ENCODE measurements at places on chromosomes 1 and 21. TPM values are rescaled to one million over a fixed set of nuclear protein-coding genes. Genes with fewer than 3 reads are reported as not detected.

- DNase-seq, result no peak
Measured at GRCh38 chr1:25140073-25140797, 92.1 kb downstream of the SYF2 start.

GRCh38 chr1:205706601-205707502 lies 26.5 kb upstream of the SLC45A3 start:
- DNase-seq, result no peak

DNA sequence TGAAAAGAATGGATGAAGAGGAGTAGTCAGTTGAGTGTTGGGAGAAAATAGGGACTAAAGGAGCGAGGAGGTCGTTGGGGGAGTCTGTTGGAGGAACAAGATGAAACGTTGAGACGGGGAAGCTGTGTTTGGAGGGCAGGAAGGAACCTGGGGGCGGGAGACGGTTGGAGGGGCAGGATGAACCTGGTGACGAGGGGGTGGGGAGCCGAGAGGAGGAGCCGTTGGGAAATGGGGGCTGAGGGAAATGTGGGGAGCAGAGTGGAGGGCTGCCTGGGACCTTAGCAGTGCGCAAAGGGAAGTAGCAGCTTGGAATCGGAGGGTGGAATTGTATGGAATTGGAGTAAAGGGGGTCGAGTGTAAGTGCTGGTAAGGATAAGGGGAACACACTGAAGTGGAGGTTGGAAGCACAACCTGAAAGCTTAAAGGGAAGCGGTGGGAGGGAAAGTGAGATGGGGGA lies 630 bp downstream of the MTF2 start:
- peak; percentile 43 for DNase-seq

DNA sequence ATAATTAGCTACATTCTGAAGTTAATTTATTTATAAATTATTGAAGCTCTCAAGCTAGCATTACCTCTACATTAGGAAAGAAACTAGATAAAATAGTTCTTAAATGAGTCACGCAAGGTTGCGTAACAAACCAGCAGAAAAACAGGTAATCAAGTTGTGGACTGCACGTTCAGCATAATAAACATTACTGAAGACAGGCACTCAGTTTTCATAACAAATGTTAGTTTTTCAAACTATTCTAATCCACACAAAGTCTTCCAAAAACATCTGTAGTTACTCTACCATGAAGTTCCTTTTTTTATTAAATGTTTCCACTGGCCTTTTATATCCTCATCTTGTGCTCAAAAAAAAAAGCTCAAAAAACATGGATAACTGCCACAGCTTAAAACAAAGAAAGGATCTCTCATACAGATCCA lies 1.3 kb downstream of the TOR1AIP2 start:
- DNase-seq, result no peak

GRCh38 chr21:16280686-16281091 lies 550.9 kb downstream of the USP25 start:
- DNase-seq, result no peak

DNA sequence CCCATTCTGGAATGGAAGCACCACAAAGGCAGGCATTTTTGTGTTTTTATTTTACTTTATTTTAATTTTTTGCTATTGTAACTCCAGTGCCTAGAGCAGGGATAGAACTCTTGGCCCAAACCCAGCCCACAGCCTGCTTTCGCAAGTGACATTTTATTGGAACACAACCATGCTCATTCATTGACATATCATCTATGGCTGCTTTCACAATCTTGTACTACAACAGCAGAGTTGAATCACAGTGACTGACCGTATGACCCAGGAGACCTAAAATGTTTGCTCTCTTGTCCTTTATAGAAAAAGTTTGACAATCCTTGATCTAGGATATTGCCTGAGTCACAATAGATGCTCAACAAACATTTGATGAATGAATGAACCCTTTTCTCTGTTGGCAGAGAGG lies 83.9 kb upstream of the ATP1A1 start:
- no peak for DNase-seq

DNA sequence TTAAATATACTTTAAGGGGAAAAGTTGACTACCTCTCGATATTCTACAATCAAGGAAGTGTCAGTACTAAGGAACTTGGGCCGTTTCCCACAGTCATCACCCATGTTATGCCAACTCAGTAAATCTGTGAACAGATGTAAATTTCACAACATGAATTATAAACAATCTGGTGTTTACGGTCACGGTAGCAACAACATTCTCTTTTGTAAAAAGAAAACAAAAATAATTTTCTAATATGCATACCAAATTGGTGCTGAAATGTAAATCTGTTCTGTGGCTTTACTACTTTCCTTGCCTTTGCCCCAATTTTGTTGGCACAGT lies 1.2 kb downstream of the SH3GLB1 start:
- DNase-seq, result no peak

DNA sequence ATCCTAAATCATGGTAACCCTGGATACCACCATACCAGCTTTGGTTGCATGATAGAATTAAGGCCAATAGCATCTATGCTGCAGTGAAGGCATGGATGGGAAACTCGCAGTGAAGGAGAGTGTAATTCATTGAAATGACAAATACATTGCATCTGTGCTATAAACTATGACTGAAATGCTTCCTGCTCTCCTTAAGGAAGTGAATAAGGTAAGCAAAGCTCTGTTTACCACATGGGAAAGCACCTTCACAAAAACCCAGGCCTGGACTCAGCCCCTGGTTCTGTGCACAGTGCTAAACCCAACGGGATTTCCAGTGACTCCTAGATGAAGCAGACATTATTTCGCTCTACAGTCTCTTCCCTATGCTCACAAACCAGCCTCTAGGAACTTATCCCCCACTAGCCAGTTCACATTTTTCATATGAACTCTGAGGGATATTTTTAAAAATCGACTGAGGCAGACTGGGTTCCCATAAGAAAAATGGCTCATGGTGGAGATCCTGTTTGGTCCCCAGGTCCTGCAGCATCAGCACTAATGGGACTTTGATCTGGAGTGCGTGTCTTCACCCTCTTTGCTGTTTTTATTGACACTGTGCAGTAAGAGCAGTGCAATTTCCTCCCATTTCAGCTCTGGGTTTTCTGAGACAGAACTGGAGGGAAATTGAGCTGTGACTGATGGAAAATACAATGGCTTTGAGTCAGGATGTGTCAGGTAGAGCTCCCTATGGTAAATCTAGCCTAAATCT lies 362.7 kb downstream of the SIPA1L2 start:
- DNase-seq, result no peak

- no peak for DNase-seq
Measured at GRCh38 chr1:207032528-207033017, at the start of gene C1orf116. TSS of gene C1orf116 (minus strand) at chr1:207032756. CDS start at chr1:207027598, 5,158 bp downstream.

GRCh38 chr1:160291248-160292220 lies 6.6 kb upstream of the PEX19 start:
- DNase-seq, result peak; percentile 51

- DNase-seq, result no peak
Measured at GRCh38 chr1:25654109-25654660, 37.6 kb downstream of the MAN1C1 start.

GRCh38 chr1:59178339-59179187 lies 118.3 kb upstream of the FGGY start:
- DNase-seq, result no peak

DNA sequence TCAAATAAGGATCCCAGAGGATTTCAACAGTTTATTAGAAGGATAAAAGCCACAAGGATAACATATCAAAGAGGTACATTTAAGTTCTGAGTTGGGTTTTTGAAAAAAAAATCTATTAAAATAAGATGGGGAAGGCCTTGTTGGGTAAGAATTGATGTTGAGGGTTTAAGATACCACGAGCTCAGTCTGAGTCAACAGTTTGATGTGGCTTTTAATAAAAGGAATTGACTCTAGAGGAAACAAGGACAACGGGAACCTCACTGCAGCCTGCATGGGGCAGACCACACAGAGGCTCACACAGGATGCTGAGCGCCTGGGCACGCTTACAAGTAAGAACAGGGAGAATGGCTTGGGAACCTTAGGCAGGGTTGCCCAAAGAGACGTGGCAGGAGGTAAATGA lies 107.5 kb downstream of the TIAM1 start:
- peak; percentile 42 for DNase-seq

- DNase-seq, result peak; percentile 92
Measured at GRCh38 chr1:203289281-203289981, 15.9 kb upstream of the BTG2 start.

DNA sequence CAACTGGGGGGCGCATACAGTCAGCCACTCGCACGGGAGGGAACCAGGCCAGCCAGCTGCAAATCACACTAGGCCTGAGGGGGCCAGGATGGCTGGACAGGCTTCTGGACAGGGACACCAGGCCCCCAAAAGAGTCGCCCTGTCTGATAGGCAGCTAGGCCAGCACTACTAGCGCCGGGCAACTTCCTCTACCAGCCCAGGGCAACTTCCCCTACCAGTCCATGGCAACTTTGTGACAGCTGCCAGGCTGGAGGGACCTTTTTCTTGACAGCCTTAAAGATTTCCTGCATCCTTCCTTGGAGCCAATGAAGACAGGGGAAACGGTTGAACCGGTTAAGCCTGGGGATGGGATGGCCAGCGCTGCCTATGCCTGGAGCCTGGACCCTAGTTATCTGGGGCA lies 5.1 kb downstream of the IFFO2 start:
- peak; percentile 22 for DNase-seq

DNA sequence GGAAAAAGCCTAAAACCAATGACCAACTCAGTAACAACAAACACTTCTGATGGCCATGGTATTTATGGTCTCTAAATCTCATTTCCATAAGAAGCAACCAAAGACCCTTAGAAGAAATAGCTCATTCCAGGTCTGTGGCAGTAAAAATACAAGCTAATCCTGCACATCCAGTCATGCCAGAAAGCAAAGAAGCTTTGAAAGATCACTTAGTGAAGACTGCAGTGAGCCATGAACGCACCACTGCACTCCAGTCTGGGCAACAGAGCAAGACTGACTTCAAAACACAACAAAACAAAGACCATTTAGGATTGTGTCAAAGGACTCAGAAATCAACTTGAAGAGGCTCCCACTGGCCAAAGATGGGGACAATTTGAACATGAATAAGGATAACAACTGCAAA lies 18.4 kb upstream of the ELK4 start:
- no peak for DNase-seq

GRCh38 chr1:156160743-156161171 lies 7.4 kb downstream of the SEMA4A start:
- DNase-seq, result peak; percentile 55

DNA sequence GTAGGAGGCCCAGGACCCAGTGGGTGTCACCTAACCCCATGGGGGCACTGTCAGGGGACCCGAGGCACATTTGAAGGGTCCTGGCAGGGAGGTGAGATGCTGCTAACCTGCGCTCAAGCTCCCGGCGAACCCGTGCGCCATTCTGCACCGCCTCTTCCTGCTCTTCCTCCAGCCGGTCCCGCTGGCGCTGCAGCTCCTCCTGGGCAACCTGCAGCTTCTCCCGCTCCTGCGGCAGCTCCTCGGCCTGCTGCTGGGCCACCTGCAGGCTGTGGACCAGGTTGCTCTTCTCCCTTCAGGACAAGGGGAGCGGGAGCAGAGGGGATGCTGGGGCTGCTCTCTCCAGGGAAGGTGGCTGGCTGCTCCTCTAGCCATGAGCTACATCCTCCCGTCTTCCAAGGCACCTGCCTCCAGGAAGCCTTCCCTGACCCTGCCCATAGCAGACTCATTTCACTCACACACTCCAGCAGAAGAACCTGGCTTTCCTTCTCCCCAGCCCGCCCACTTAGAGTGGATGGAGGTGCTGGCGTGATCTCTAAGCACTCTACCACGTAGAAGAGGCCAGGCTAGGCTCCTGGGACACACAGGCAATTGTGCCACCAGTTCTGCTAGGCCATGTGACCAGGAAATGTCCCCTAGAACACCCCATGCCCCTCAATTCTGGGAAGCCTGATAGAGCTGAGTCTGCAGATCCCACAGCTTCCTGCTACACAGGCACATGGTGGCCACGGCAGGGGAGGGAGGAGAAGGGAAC lies 15.2 kb upstream of the NBPF1 start:
- no peak for DNase-seq

GRCh38 chr1:192489047-192489446 lies 86.5 kb upstream of the RGS1 start:
- no peak for DNase-seq

- DNase-seq, result no peak
Measured at GRCh38 chr1:2330519-2331199, 60.7 kb downstream of the MORN1 start.

- DNase-seq, result no peak
Measured at GRCh38 chr21:28867401-28867800, 125.3 kb downstream of the LTN1 start.

DNA sequence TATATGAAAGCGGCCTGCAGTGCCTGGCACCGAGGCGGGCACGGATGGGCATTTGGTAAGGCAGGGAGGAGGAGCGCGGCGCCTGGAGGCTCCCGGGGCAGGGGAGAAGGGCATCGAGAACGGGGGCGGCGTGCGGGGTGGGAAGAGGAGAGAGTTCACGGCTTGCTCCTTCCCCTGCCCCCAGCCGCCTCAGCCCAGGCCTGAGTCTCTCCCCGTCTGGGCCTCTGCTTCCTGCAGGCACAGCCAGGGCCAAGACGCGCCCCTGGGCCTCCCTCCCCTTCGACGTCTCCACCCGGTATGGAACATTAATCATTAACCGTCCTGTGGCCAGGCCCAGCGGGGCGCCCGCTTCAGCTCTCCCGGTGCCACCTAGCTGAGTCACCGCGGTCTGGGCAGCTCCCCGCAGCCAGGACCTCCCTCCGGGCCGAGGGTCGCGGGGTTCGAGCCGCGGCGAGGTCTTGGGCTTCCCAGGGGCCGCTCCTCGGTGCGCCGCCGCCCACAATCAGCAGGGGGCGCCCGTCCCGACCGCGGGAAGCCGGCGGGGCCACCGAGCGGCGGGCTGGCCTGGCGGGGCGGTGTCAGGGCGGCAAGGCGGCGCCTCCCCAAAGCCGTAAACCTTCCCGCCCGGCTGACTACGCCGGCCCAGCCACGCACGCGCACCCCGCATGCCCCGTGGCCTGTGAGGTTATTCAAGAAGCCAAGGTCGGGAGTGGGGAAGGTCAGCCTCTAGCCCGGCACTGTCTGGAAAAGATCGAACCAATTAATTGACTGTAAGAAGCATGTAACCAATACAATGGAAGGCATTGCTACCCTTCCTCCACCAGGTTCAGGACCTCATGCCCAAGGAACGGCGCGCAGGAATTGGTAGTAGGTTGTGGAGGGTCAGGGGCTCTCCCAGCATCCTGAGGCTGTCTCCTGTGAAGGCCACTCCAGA lies 23.4 kb upstream of the RD3 start:
- DNase-seq, result peak; percentile 89

GRCh38 chr1:213983493-213984386 lies 4.0 kb upstream of the PROX1 start:
- DNase-seq, result no peak

GRCh38 chr1:36494971-36495370 lies 12.3 kb upstream of the CSF3R start:
- DNase-seq, result no peak

GRCh38 chr1:2809656-2810055 lies 8.2 kb upstream of the TTC34 start:
- no peak for DNase-seq

- DNase-seq, result no peak
Measured at GRCh38 chr1:92085727-92086126, 5.6 kb downstream of the BTBD8 start.

- no peak for DNase-seq
Measured at GRCh38 chr21:24420689-24421088, 1186.6 kb downstream of the MRPL39 start.

Gene OR10J1
- total RNA-seq, result not detected

Gene MFAP2
- total RNA-seq, result not detected

Gene TDRD10
- not detected for total RNA-seq

Gene C1orf53
- total RNA-seq, result 0.95 TPM

Gene BRDT
- total RNA-seq, result not detected

Gene C1orf210
- not detected for total RNA-seq

Gene MAEL
- not detected for total RNA-seq

Gene SRSF4
- total RNA-seq, result 113 TPM

Gene RNF187
- total RNA-seq, result 119 TPM

Gene BGLAP
- total RNA-seq, result 1.6 TPM

All from activated naive CD8-positive, alpha-beta T cell treated with anti-CD3 and anti-CD28 coated beads for 36 hours (primary cell).